ENCODE measurements at places on chromosomes 6 and 20.

DNA sequence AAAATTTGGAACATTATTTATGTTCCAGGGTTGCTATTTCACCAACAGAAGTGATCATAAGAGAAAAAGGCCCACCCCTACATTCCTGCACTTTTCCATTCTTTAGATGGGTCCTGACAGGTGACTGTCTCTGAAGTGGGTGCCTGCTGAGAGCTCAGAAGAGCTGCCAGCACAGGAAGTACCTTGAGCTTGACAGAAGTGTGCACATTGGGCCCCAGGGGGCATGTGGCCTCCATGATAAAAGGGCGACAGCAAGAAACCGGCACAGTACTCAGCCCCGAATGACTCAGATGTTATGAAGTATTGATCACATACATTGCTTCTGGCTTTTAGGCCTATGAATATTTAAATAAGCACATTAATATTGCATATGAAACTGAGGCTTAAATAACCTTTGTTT is 150.4 kb downstream of the PCSK2 start:
- no peak for DNase-seq

DNA sequence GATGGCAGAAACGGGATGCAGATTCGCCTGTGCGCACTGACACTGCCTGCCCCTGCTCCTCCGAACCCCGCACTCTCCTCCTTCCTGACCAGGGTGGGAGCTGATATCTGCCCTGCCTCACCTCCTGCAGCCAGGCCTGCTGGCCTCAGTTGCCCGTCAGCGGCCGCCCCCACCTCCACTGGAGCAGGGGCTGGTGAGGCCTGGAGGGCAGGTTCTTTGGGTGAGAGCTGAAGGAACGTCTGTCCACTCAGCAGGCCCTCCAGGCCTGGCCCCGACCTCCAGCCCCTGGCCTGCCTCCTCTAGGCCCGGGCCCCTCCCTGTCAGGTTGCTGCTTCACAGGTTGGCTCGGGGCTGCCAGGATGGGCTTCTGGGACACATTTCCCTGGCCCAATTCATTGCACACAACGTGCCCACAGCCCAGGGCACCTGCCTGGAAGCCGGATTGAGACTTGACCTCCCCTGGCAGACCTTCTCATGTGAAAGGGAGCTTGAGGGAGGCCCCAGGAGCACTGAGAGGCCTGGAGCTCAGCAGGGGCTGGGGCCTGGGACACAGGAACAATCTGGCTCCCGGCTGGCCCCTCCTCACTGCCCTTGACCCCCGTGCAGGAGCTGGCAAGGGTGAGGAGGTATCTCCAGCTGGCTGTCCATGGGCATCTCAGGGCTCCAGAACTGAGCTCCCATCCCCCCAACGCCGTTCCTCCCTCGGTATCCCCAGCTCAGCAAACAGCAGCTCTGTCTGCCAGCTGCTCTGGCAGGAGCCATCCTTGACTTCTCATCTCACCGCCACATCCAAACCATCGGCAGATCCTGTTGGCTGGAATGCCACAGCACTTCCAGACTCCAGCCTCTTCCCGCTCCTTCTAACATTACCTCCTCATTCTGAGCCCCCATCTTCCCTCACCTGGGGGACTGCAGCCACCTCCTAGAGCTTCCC is 39.5 kb downstream of the SPDEF start:
- DNase-seq: no peak

GRCh38 chr20:53739799-53740785 is 146.5 kb upstream of the ZNF217 start:
- no peak for DNase-seq

DNA sequence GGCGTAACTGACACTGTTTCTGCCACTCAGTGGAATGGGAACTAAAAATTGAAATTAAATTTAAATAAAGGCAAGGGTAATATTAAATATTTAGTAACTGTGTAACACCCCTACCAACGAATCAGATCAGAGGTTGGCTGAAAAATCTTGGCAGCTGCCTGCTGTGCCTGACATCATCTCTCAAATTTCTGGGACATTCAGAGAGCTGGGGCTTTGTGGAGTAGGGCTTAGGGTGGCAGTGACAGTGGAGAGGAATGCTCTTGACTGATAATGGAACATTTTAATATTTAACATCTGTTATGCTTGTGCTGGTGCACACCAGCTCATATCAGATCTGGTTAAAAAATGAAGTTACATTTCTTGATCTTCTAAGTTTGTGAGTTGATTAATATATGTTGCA is 62.2 kb downstream of the RFPL4B start:
- DNase-seq: no peak

DNA sequence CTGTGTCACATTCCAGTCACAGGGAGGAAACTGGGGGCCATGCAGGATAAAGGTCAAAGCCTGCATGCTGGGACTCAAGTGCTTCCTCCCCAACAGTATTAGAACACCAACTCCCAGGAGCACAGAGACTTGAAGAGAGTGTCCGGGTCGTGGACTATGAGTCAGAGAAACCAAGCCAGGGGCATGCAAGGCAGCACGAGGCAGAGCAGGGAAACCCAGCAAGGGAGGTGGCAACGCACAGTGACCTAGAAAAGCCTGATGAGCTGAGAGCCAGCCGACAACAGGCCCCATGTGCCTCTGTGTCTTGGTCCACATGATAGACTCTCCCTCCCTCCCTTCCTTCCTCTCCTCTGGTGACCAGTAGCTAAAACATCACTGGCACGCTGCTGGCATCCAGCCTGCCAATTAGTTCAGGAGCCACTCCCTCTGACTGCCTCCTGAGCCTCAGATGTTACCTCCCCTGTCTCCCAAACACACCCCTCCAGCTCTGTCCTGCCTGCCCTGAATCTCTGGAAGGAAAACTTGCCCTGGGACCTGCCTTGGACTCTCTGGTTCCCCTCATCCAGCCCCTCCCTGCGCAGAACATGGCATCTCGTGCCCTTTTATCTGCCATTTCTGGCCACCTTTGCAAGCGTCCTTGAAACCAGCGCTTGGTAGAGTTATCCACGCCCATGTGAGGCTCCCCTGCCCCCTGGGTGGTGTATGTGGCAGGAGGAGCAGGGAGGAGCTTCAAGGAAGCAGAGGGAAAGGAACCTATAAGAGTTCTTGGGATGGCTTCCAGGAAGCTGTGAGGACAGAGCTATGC is 16.2 kb upstream of the RNF39 start:
- DNase-seq: no peak

DNA sequence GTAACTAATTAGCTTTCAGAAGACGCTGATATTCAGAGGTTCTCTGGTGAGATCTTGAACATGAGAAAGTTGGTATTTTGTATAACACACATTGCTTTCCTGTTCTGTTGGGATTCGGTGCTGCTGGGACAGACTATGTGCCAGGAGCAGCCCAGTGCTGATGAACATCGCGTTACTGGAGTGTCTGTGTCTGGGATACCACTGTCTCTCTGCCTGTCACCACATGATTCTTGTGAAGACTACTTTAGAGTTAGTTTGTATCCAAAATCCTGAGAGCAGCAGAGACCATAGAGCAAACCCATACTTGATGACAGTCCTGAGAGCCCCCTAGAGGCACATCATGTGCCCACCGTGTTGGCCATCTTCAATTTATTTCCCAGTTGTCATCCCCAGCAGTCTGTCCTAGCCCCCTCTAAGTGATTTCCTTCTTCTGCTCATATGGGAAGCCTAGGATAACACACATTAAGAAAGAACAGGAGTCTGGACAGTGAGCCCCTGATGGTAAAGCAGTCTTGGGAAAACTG is 41.8 kb upstream of the TINAG start:
- DNase-seq: no peak

DNA sequence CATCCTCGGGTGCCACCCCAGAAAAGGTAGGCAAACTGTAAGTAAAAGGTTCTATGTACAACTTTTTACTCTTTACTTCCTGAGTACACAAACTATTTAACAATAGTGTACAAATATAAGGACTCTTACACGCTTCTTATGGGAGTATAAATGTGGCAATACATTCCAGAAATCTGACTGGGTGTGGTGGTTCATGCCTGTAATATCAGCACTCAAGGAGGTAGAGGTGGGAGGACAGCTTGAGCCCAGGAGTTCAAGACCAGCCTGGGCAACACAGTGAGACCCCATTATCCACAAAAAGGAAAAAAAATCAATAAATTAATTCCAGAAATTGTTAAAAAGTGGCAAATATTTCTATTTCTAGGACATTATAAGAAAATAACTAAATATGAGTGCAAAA is 48.9 kb downstream of the PIGU start:
- DNase-seq: no peak

DNA sequence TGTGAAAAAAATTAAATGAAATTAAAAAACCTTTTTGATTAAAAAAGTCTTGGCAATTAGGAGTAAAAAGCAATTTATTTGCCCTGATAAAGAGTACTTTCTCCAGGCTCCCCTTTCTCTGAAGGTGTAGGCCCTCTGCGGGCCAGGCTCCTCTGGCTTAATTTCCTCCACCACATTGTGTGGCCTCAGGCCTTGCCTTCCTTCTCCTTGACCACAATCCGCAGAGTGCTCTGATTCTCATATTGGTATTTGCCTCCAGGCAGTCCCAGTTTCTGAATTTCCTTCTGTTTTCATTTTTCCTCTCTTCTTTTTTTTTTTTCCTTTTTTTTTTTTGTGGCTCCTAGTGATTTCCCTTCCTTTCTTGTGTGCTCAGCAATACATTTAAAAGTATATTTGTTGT is 96.4 kb downstream of the AIG1 start:
- no peak for DNase-seq

DNA sequence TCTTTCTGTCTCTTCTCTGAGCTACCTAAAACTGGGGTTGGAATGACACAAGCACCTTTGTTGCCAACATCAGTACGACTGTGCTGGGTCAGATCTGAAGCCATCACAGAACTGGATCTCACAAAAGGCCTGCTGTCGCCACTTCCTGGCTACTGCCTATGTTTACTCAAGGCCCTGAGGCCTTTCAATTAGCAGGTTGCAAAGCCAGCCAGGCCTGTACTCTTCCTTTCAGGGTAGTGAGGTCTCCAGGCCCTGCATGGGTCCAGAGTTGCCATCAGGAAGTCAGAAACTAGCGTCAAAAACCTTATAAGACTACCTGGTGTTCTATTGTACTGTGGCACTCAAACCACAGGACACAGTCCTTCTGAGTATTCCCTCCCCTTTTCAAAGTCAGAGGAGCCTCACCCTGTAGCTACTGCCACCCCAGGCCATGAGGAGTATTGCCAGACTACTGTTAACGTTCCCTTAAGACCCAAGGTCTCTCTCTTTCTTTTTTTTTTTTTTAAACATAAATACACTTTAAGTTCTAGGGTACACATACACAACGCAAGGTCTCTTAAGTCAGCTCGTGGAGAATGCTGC is 937.4 kb upstream of the GJE1 start:
- no peak for DNase-seq

DNA sequence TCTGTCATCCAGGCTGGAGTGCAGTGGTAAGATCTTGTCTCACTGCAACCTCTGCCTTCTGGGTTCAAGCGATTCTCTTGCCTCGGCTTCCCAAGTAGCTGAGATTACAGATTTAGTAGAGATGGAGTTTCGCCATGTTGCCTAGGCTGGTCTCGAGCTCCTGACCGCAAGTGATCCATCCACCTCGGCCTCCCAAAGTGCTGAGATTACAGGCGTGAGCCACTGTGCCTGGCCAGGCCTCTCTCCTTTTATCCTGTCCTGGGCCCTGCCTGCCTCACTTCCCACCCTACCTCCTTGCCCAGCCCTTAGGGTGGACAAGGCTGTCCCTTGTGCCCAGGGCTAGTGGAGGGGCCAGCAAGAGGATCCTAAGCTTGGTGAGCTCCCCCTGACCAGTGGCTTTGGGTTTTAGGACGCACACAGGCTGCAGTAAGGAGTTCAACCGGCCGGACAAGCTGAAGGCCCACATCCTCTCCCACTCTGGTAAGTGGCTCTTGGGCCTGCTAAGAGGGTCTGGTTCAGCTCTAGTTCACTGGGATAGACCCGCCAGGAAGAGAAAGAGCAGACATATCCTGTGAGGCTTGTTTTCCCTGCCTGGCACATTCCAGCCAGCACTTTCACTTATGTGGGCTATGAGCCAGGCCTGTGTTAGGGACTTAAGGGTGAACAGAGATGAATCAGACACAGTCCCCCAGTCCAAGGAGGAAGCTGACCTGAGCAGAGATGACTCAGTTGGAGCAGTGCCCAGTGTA is 21.9 kb upstream of the CHMP4B start:
- DNase-seq: no peak

GRCh38 chr6:1609648-1610496 is at the start of gene FOXC1:
Gene FOXC1 (plus strand): TSS chr6:1609915. CDS start chr6:1610446, 531 bp downstream.
- DNase-seq: peak; percentile 43

DNA sequence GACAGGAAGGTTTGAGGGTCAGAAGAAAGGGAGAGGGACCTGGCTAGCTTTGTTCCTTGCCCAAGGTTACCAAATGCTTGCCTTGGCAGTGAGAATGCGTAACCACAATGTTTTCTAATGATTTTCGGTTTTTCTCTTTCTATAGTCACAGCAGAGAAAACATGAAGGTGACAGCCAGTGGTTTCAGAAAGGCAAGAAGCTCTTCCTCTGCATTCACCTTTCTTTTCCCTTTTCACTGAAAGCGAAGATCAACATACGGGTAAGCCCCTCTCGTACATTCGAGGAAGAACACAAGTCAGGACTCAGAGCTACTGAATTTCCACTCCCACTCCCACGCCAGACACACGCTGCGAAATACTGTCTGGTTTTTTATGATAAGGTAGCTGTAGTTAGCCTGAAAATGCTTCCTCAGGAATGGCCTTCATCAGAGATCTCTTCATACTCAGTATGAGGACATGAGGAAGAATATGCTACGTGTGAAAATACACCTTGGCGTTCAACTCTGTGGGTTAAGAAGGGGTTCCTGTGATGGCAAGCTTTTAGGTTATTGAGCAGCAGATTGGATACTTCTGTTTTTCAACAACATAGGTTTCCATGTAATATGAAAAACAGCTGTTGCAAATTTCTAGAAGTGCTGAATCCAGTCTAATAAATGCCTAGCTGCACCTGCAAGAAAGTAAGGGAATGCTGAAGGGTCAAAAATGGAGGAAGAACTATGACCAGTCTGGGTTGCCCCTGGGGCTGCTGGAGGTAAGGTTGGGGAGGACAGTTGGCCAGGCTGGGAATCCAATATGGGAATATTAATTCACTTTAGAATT is 7.4 kb upstream of the CD83 start:
- DNase-seq: peak; percentile 45

GRCh38 chr6:148689168-148689567 is 57.7 kb upstream of the UST start:
- DNase-seq: no peak

DNA sequence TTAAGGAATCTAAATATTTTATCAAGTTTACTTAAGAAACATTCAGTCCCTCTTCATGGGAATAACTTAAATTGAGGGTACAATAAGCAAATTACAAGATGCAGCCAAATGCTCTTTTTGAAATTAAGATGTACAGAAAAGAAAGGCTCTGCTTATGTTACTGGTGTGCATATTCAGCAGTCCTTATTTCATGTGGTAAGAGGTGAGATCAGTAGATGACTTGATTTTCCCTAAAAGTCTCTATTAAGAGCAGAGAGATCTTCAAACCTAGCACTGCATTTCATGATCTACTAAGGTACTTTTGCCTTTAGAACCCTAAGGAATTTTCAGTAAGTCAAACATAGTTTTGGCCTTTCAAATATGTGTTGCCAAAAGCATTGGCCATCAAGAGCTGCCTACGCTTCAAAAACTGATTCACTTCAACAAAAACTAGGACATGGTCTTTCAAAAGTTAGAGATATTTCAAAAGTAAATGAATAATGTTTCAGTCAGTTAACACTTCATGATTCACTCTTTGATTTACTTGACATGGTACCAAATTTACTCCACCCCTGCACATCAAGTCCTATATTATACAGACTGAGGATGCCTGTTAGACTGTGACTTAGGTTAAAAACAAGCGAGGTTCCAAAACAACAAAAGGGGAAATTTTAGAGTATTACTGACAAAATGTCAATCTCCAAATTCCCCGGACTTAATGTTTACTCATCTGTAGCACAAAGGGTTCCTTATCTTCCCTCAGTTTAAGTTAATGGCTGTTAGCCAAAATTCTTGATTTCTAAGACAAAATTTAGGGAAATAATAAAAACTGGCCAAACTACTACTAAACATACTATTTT is 19.2 kb downstream of the C6orf62 start:
- DNase-seq: no peak

Measured in activated naive CD4-positive, alpha-beta T cell treated with Interleukin-2 at 50 U/mL for 16 hours (primary cell).